ENCODE measurements at places on chromosomes 1 and 21. TPM values are rescaled to one million over a fixed set of nuclear protein-coding genes. Genes with fewer than 3 reads are reported as not detected.

DNA sequence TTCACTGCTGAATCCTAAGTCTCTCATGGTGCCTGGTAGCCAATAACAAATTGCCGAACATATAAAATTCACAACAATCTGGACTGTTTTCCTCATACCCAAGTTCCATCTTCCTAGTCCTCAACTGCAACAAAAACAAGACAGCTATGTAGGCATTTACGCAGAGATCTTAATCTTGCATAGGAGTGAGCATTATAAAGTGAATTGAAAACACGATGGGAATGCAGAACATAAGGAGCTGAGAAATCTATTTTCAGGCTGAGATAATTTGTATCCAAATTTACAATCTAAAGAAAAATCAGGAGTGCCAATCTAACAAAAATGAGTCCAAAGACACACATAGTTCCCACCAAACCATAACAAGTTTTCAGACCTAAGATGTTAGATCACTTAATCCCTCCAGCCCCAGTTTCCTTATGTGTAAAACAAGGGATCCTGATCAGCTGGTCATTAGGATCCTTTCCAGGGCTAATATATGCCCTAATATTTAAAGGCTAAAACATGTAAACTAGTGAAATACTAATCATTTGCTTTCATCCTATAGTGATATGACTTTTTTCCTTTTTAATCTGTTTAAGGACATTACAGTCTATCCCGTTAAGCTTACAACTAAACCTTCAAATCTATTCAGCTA, 1.9 kb downstream of the SLC16A1 start:
- peaks cover 5% of the 10 kb centered on the region for H3K36me3 ChIP-seq
- DNase-seq, result no peak
- peaks cover 17% of the 10 kb centered on the region for H3K4me1 ChIP-seq
- no peak overlapping the region for H3K4me3 ChIP-seq
- no peak overlapping the region for H3K27ac ChIP-seq

- H3K4me3 ChIP-seq, result no peak overlapping the region
- no peaks in the 10 kb centered on the region for H3K4me1 ChIP-seq
- DNase-seq, result no peak
- H3K36me3 ChIP-seq, result no peaks in the 10 kb centered on the region
- H3K27ac ChIP-seq, result no peak overlapping the region
- no peaks in the 10 kb centered on the region for H3K27me3 ChIP-seq
Observed at GRCh38 chr1:95168761-95169351, 51.7 kb downstream of the TLCD4 start.

Gene FAM110D
- not detected for total RNA-seq

- no peaks in the 10 kb centered on the region for H3K36me3 ChIP-seq
- no peak for DNase-seq
- no peak overlapping the region for H3K4me3 ChIP-seq
- no peaks in the 10 kb centered on the region for H3K27me3 ChIP-seq
Observed at GRCh38 chr1:91124290-91124985, 102.6 kb upstream of the ZNF644 start.

DNA sequence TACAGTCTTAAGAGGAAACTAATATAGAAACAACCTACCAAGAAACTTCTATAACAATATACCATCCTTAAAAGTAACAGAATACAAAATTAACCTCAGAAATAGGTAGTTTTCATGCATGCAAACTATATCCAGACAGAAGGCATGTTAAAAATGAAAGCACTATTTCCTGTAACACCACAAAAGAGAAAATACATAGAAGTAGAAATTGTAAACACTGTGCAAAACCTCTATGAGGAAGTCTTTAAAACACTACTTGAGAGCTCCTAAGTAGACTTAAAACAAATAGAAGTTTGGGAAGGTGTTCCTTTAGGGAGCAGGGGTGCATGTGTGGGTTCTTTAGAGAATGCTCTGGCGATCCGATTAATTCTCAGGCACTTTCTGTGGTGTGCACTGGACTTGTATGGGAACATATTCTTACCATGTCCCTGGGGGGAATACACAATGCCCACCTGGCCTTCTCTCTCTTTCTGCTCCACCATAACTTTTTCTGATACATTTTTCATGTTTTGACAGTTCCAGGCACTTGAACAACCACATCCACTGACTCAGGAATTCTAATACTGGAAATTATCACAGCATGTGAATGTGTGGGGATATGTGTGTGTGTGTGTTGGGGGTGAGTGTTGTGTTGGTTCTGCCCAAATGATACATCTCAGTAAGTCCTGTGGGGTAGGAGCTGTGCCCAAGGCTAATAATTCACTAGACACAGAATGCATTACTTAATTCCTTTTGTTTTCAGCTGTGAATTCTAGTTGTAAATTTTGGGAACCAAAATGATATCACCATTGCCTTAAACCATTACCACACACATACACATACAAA, 866.3 kb upstream of the B3GALT2 start:
- peaks cover 7% of the 10 kb centered on the region for H3K4me1 ChIP-seq
- peak overlapping the region; percentile 63 for H3K27ac ChIP-seq
- no peaks in the 10 kb centered on the region for H3K27me3 ChIP-seq
- no peaks in the 10 kb centered on the region for H3K36me3 ChIP-seq
- H3K4me3 ChIP-seq, result peak overlapping the region; percentile 9

Gene CFAP298
- 16.8 TPM for total RNA-seq

- H3K27me3 ChIP-seq, result no peaks in the 10 kb centered on the region
- no peak overlapping the region for H3K27ac ChIP-seq
- no peaks in the 10 kb centered on the region for H3K4me1 ChIP-seq
- no peak for DNase-seq
- H3K36me3 ChIP-seq, result no peaks in the 10 kb centered on the region
- H3K4me3 ChIP-seq, result no peak overlapping the region
Observed at GRCh38 chr1:61202854-61203598, 120.7 kb downstream of the NFIA start.

Gene AQP10
- not detected for total RNA-seq

DNA sequence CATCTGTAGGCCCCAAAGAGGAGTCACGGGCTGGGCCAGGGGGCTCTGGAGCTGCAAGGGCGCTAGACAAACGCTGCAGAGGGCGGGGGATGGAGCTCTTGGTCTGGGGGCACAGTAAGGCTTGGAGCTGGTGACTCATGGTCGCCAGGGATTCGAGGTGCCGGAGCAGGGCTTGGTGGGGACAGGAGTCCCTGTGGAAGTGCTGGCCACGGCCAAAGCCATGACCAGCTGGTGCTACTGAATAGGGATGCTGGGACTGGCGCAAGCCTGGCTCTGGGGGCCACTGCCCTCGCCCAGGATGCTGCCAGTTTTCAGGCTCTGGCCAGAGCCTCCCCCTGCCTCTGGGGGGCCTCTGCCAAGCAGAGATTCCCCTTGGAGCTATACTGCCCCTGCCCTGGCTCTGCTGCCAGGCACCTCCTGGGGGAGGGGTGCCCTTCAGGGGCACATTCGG, 25.2 kb downstream of the SPOCD1 start:
- H3K27ac ChIP-seq, result no peak overlapping the region
- H3K27me3 ChIP-seq, result no peaks in the 10 kb centered on the region
- DNase-seq, result no peak

DNA sequence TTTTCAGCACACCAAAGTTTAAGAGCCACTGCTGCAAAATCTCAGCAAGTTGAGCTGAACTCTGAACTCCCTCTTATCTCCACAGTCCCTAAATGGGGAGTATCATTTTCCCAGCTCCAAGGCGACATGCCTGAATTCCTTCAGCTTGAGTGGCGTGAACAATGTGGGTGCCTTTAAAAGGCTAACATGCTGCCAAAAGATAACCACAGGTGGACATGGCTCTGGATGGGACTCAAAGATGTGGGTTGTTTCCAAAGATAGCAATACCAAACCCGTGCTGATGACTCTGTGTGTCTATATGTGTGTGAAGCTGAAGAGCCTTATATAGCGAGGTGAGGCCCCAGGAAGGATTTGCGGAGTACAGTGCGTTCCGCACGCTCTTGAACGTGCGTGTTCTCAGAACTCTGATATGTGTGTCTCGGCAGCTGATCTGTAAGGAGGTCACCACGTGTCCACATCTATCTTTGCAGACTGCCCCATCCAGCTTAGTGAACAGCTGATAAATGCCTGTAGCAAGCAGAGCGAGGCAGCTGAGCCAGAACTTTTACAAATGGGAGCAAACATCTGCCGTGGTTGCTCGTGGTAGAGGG, 189.2 kb downstream of the DYRK1A start:
- no peaks in the 10 kb centered on the region for H3K4me1 ChIP-seq
- H3K4me3 ChIP-seq, result no peak overlapping the region
- no peaks in the 10 kb centered on the region for H3K36me3 ChIP-seq
- no peak overlapping the region for H3K27ac ChIP-seq

- no peaks in the 10 kb centered on the region for H3K4me1 ChIP-seq
- H3K27me3 ChIP-seq, result no peaks in the 10 kb centered on the region
- no peak overlapping the region for H3K4me3 ChIP-seq
- H3K36me3 ChIP-seq, result no peaks in the 10 kb centered on the region
- DNase-seq, result no peak
- H3K27ac ChIP-seq, result no peak overlapping the region
Observed at GRCh38 chr1:34213956-34214355, 37.2 kb downstream of the C1orf94 start.

GRCh38 chr1:81044708-81045107, 756.0 kb upstream of the ADGRL2 start:
- no peak overlapping the region for H3K27ac ChIP-seq
- H3K4me1 ChIP-seq, result no peaks in the 10 kb centered on the region
- DNase-seq, result no peak

GRCh38 chr1:96596226-96596922, 125.2 kb upstream of the PTBP2 start:
- no peak overlapping the region for H3K27ac ChIP-seq
- no peak overlapping the region for H3K4me3 ChIP-seq
- no peaks in the 10 kb centered on the region for H3K27me3 ChIP-seq
- no peaks in the 10 kb centered on the region for H3K36me3 ChIP-seq
- DNase-seq, result no peak
- no peaks in the 10 kb centered on the region for H3K4me1 ChIP-seq

Gene TMEM167B
- total RNA-seq, result 41.2 TPM

Gene AGT
- total RNA-seq, result not detected

Gene TRIM17
- total RNA-seq, result 2.2 TPM

DNA sequence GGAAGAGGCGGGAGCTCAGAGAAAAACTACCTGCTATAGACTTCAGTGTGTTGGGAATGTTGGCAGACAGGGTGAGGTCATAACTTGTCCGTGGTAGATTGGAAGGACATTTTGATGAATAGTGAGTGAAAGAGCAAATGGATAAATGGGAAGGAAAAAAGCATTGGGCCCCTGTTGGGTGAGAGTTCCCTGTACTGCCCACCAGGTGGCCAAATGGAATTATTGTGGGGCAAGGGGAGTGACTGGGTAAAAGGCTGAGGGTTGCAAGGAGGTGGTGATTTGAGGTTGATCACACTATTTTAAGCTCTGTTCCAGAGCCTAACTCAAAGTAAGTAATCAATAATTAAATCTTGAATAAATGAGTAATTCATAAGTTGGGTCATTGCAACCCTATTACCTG, 60.4 kb downstream of the MRPS6 start:
- H3K36me3 ChIP-seq, result peaks cover 11% of the 10 kb centered on the region
- H3K27me3 ChIP-seq, result no peaks in the 10 kb centered on the region
- no peak overlapping the region for H3K27ac ChIP-seq
- no peak overlapping the region for H3K4me3 ChIP-seq
- H3K4me1 ChIP-seq, result peaks cover 49% of the 10 kb centered on the region
- no peak for DNase-seq

- H3K4me3 ChIP-seq, result no peak overlapping the region
- H3K27ac ChIP-seq, result no peak overlapping the region
- no peak for DNase-seq
- no peaks in the 10 kb centered on the region for H3K36me3 ChIP-seq
- no peaks in the 10 kb centered on the region for H3K27me3 ChIP-seq
- H3K4me1 ChIP-seq, result no peaks in the 10 kb centered on the region
Observed at GRCh38 chr1:231284441-231284840, 43.4 kb downstream of the GNPAT start.

DNA sequence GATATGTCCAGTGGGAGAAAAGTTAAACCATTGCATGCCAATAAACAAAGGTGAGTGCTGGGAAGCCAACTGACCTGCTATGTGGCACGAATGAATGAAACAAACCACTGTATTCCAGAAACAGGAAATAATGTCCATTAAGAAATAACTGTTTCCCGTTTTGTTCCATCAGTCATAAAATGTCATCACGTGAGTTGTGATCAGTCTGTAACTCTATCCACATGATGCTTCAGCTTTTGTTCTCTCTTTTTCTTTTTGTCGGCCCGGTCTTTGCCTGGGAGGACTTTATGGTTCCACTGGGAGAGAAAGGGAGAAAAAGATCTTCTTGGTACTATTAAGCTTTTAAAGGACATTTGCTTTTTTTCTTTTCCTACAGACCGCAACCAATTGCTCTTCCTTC, 179.9 kb downstream of the TGFB2 start:
- no peak overlapping the region for H3K4me3 ChIP-seq
- DNase-seq, result no peak
- no peaks in the 10 kb centered on the region for H3K4me1 ChIP-seq
- no peak overlapping the region for H3K27ac ChIP-seq

Gene HIPK1
- 119 TPM for total RNA-seq

- H3K4me3 ChIP-seq, result no peak overlapping the region
- no peak overlapping the region for H3K27ac ChIP-seq
- no peaks in the 10 kb centered on the region for H3K4me1 ChIP-seq
- H3K27me3 ChIP-seq, result no peaks in the 10 kb centered on the region
Observed at GRCh38 chr1:51306950-51307349, 23.4 kb downstream of the TTC39A start.

GRCh38 chr1:160807247-160807646, 11.3 kb downstream of the LY9 start:
- no peaks in the 10 kb centered on the region for H3K27me3 ChIP-seq
- peaks cover 4% of the 10 kb centered on the region for H3K36me3 ChIP-seq
- DNase-seq, result no peak
- H3K4me1 ChIP-seq, result peaks cover 30% of the 10 kb centered on the region
- H3K27ac ChIP-seq, result no peak overlapping the region

Gene PBX1
- total RNA-seq, result 2.9 TPM

Gene LHX8
- total RNA-seq, result not detected

GRCh38 chr1:226403201-226404034, 4.5 kb downstream of the PARP1 start:
- H3K36me3 ChIP-seq, result peaks cover 20% of the 10 kb centered on the region
- no peak for DNase-seq
- H3K4me1 ChIP-seq, result peaks cover 23% of the 10 kb centered on the region
- H3K27me3 ChIP-seq, result no peaks in the 10 kb centered on the region
- H3K4me3 ChIP-seq, result no peak overlapping the region

Gene POLR3C
- 41.5 TPM for total RNA-seq

DNA sequence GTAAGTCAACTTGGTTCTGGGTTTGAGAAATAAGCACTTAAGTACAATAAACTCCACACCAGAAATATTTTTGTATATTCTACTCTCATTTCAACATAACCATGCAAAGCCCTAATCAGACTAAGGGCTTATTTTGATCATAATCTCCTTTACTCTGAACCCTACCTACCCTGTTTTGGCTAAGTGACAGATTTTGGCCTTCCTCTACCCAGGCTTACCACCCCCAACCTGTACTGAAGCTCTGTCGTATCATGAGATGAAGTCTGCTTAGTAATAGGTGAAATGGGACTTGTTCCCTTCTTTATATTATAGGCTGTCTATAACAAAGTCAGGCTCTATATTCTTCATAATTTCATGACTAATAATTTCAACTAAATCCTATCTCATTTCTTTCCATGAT, 135.5 kb downstream of the RERE start:
- H3K36me3 ChIP-seq, result no peaks in the 10 kb centered on the region
- H3K27me3 ChIP-seq, result no peaks in the 10 kb centered on the region
- no peak overlapping the region for H3K4me3 ChIP-seq
- no peak for DNase-seq
- no peaks in the 10 kb centered on the region for H3K4me1 ChIP-seq
